ENCODE measurements at places on chromosomes 16 and 17. TPM values are rescaled to one million over a fixed set of nuclear protein-coding genes. Genes with fewer than 3 reads are reported as not detected.

- no peak for DNase-seq
These were observed 22.5 kb downstream of the ATPAF2 start for GRCh38 chr17:18016426-18016825.

CD300LF gene
- total RNA-seq: not detected

GRCh38 chr16:68993885-68994284 is 111.6 kb upstream of the HAS3 start:
- peak; percentile 92 for DNase-seq

GRCh38 chr16:77404775-77405174 is 30.1 kb downstream of the ADAMTS18 start:
- no peak for DNase-seq

SLC38A8 gene
- not detected for total RNA-seq

DNA sequence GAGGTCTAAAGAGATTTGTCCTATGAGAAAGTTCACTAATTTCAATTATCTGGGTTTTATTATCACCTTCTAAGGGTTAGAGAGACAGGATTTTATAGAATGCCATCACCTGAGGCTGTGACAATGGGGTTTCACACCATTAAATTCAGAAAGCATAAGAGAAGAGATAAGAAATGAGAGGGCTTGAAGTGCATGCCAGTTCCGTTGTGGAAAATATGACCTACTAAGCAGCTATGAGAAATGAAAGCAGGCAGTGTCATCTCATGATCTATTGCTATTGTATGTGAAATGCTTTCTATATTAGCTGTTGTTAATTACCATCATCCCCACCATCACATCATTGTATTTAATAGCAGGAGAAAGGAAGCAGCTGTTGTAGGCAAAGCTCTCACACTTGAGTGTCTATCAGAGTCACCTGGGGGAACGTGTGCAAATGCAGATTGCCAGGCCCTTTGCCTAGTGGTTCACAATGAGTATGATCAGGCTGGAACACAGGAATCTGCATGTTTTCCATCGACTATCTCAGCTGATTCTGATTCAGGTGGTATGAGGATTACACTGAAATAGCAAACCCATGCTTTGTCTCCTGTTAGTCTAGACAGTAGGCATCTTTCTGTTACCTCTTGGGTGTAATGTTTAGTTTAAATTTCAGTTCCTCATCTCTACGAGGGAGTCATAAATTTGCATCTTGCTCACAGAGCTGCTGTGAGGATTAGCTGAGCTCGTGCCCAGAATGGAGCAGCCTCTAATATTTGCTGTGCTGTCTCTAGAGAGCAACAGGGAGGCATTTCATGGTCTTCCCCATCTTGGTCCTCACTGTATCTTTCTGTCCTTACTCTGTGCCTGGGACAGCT is 256.4 kb downstream of the CDH13 start:
- DNase-seq: no peak

DNA sequence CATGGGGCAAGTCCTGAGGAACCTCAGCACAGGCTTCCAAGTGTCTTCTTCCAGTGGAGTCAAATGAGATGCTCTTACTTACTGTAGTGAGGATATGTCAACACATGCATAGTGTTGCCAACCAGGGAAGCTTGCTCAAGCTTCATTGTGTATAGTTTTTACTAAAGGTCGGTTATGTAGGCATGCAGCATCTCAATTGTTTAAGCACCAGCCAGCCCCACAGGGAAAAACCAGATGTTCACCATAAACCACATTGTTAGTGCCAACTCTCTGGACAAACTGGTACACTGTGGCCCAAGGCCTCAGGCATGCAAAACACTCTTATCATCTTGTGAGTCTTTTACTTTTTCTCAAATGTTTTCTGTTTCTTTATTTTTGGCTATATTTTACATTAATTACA is 152.1 kb downstream of the PHKB start:
- no peak for DNase-seq

DNA sequence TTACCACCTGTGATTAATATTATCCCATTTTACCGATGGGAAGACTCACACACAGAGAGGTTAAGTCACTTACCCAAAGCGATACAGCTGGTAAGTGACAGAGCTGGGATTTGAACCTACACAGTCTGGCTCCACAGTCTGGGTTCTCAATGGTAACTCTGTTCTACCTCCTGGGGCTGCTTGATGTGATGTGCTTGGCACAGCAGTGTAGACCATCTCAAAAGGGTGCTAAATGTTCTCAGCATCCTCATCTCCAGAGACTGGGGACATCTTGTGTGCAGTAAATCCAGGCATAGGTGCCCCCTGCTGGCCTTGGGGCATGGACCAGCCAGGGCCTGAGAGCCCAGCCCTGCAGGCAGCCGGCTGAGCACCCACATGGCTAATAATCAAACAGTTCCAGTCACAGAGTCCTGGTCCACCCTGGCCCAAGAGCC is 15.4 kb upstream of the KATNB1 start:
- DNase-seq: no peak

PLA2G10 gene
- total RNA-seq: not detected

GRCh38 chr16:533391-534123 is 6.0 kb downstream of the CAPN15 start:
- no peak for DNase-seq

DNA sequence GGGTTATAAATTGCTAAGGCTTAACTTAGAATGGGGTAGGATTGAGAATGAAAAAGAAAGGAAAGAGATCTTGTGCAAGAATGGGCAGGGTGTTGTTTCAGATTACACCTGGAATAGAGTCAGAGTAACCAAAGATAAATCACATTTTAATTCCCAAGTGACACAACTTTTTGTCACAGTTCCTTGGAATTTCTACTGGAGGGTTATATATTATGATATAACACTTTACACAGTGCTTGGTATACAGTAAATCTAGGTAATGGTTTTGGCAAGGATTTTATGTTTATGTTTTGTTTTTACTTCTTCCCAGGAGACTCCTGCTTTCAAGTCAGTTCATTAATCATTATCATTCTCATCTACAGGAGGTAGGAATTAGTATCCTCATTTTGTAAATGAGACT is 115.7 kb upstream of the KCNJ16 start:
- DNase-seq: no peak

DNA sequence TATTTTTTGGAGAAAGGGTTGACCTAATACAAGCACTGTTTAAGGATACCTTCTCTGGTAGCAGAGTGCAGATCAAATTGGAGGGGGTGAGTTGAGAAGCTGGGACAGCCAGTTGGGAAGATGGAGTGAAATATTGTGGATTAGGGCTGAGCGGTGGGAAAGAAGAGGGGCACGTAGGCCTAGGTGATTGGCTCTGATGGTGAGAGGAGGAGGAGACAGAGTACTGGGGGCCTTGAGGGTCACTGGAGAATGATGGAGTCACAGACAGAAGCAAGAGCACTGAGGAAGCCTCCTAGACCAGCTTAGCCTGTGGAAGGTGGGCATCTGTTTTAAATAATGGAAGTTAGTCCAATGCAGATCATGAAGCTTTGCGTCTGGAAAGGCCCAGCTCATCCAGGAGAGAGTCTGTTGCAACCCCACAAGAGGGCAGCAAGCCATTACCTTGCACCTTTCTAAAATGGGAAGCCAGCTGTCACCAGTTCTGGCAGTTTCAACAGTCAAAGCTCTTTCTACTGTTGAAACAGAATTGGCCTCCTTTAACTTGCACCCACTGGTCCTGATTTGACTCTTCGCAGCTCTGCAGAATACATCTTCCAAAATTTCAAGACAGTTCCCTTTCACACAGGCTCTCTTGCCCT is 11.8 kb downstream of the SLC9A5 start:
- DNase-seq: no peak

CIITA gene
- 0.04 TPM for total RNA-seq

DNA sequence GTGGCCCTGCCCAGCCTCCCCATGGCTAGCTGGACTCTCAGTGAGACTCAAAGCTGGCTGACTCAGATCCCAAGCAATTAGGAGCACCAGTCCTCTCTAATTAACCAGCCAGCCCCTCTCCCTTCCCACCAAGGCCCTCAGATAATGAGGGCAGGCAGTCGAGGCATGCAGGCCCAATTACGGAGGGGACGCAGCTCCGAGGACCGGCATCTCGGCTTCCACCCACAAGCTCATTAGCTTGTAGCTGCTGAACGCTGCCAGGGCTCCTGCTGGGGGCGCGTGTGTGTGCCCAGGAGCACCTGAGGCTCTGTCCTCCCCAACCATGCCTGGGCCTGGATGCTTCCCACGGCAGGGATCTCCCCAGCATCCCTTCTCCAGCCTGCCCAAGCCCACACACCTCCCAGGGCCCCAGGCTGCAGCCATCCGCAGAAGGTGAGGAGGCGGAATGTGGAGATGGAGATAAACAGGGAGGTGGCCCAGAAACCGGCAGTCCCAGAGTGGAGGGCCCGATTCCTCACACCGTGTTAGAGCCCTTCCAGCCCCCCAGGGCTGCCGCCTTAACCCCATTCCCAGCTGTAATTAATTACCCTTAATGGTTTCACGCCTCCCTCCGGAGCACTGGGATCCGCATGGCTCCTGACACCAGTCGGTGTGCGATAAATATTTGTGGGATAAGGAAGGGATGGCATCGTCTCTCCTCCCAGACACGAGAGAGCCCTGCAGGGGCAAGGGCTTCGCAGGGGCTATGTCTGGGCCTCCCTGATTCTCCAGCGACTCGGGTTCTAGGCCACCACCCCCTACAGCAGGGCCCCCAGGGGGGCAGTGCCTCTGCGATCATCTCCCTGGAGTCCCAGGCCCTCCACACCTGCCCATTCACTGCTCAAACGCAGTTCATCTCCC is 42.2 kb downstream of the RPH3AL start:
- no peak for DNase-seq

MAF gene
- 10.7 TPM for total RNA-seq

- no peak for DNase-seq
These were observed 27.7 kb downstream of the NME3 start for GRCh38 chr16:1743376-1744337.

DNA sequence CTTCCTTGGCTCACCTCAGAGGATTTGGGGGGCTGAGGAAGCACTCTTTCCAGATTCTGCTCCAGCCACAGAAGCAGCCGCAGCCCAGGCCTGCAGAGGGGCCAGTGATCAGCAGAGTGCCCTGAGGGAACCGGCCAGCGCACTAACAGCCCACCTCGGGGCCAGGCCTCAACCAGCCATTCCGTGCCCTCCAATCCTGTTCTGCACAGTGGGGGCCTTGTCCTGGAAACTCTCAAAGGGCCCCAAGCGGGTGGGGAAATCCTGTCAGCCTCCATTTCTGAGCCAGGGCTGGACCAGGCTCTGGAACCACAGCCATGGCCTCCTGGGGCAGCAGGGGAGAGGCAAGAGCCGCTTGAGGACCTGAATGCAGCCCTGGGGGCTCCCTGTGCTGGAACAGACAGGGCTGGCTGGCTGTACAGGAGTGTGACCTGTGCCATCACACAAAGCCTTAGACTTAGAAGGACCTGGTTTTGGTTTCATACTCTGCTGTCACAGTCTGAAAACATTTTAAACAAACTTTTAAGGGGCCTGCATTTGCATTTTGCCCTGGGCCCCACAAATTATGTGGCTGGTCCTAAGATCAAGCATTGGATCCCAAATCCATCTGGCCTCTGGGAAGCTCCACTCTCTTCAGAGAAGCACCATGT is 10.0 kb downstream of the CNGB1 start:
- DNase-seq: no peak

DNA sequence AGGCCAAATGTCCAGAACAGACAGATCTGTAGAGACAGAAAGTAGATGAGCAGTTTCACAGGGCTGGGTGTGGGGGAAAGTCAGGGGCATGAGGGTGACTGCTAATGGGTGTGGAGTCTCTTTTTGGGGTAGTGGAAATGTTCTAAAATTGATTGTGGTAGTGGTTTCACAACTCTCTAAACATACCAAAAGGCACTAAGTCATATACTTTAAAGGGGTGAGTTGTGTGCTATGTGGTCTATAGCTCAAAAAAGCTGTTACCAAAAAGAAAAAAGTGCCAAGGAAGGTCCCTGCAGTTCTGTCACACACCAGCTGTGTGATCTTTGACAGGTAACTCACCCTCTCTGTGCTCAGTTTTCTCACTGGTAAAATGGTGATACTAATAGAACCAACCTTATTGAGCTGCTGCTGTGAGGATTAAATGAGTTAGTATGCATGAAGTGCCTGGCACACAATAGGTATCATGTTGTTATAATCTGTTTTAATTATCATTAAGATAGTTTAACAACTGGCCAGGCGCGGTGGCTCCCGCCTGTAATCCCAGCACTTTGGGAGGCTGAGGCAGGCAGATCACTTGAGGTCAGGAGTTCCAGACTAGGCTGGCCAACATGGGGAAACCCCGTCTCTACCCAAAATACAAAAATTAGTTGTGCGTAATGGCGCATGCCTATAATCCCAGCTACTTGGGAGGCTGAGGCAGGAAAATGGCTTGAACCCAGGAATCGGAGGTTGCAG is 10.3 kb downstream of the ITGAX start:
- DNase-seq: no peak

DNA sequence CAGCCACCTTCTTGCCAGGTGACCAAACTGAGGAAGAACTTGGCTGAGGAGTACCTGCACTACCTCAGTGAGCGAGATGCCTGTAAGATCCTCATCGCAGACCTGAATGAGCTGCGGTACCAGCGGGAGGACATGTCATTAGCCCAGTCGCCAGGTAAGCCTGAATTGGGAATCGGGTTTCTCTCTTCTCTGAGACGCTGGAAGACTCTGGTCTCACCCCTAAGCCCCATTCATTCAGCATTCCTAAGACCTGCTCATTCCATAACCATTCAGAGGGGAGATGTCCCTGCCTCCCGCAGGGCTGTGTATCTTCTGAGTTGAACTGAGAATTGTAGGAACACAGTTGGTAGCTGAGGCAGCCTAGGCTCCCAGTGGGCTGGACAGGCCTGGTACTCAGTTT is 17.0 kb upstream of the THAP11 start:
- DNase-seq: no peak

GRCh38 chr17:75695830-75696271 is 25.4 kb upstream of the ITGB4 start:
- DNase-seq: no peak

DNA sequence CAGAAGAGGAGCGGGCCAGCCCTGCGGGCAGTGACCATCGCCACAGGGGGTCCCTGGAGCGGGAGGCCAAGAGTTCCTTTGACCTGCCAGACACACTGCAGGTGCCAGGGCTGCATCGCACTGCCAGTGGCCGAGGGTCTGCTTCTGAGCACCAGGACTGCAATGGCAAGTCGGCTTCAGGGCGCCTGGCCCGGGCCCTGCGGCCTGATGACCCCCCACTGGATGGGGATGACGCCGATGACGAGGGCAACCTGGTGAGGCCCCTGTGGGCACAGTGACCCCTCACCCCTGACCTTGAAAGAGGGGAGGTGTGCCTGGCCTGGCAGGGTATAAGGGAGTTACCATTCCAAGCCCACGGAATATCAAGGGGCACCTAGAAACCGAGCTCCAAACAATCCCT is 35.1 kb upstream of the ABCC3 start:
- no peak for DNase-seq

DNA sequence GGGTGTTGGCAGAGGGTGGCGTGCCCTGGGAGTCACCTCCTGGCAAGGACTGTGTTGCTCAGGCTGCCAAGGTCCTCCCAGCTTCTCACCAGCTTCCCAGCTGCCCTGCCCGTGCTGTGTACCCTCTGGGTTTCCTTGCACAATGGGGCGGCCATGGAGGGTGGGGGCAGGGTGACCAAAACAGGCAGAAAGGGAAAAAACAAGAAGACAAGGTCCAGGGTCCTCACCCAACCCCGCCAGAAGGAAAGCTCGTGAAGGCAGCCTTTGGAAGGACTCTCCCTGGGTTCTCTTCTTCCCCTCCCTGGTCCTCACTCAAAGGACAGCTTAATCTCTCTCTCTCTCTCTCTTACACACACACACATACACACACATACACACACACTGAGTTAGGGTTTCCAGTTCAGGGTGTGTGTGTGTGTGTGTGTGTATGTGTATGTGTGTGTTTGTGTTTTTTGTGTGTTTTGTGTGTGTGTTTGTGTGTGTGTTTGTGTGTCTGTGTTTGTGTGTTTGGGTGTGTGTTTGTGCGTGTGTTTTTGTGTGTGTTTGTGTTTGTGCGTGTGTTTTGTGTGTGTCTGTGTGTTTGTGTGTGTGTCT is 2.0 kb downstream of the SLC13A5 start:
- DNase-seq: no peak

TBC1D3C gene
- total RNA-seq: not detected

Measured in kidney epithelial cell (primary cell).